ENCODE measurements at places on chromosomes 1 and 21.

DNA sequence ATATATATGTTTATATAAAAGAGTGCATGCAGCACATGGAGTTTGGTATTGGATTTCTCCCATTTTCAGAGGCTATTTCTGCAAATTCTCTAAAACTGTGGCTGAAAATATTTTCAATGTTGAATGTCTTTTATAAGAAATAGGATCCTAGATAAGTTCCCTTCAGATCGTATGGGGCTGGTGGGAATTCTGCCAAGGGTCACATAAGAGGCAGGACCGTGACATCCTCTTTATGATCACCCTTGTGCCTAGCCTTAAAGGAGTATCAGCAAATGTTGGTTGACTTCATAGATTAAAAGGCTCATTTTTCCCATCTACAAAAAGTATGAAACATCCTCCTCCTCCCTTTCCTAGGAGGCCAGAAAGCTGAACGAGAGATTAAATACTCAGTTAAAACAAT, 1.3 kb upstream of the IFNAR2 start:
- DNase-seq, result no peak

DNA sequence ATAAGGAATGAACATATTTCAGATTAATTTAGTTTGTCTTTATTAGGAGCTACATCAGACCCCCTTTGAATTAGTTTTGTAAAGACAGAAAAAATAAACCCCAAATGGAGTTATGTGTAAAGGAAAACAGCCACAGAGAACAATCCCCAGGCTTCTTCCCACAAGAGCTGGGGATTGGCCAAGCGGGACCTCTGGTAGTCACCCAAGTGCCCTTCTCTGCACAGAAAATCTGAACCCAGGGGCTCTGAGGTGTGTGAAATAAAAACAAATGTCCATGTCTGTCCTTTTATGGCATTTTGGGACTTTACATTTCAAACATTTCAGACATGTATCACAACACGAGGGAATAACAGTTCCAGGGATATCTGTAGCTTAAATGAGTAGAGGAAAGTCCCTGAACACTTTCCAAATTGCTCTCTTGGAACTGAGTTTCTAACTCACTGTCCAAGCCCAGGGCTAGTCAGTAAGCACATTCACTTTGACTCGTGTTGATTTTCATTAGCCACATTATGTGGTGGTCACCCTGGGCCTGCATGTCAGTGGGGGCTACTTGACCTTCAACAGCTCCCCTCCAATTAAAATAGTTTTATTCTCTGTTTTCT, 22.5 kb downstream of the DPT start:
- no peak for DNase-seq

GRCh38 chr1:1065265-1065939, 8.7 kb downstream of the RNF223 start:
- DNase-seq, result no peak

DNA sequence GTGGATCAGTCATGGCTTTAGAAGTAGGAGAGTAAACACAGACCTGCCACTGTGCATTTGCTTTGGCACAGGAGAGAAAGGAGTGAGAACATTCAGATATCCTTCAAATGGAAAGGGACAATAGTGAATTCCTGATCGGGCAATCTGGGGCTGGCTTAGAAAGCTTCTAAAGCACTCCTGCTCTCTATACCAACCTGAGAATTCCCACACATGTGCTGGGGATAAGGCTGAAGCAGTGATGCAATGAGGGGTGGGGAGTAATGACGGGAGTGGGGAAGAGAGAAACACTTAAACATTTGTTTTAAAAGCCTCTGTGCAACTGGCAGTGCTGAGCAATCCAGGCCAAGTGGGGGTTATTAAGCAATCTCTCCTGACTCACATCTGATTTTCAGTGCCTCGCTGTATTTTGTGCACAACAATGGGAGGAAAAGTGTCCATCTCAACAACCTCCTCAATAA, 108.8 kb downstream of the KIAA0319L start:
- no peak for DNase-seq

GRCh38 chr1:52033190-52034049, at the start of gene KTI12:
Gene KTI12, minus strand, starts transcription at chr1:52033810. Its CDS starts 49 bp downstream, at chr1:52033761.
- DNase-seq, result peak; percentile 66

GRCh38 chr1:223242971-223243370, 99.9 kb upstream of the TLR5 start:
- DNase-seq, result no peak

- DNase-seq, result no peak
These were observed 14.6 kb downstream of the PTPRF start for GRCh38 chr1:43545339-43545694.

GRCh38 chr1:53309802-53310201, 18.1 kb downstream of the LRP8 start:
- no peak for DNase-seq

GRCh38 chr1:172638885-172639831, 19.7 kb upstream of the FASLG start:
- DNase-seq, result peak; percentile 56

- no peak for DNase-seq
These were observed 30.7 kb downstream of the GRHL3 start for GRCh38 chr1:24349891-24350290.

GRCh38 chr1:56424744-56425493, 154.4 kb downstream of the PLPP3 start:
- DNase-seq, result no peak

DNA sequence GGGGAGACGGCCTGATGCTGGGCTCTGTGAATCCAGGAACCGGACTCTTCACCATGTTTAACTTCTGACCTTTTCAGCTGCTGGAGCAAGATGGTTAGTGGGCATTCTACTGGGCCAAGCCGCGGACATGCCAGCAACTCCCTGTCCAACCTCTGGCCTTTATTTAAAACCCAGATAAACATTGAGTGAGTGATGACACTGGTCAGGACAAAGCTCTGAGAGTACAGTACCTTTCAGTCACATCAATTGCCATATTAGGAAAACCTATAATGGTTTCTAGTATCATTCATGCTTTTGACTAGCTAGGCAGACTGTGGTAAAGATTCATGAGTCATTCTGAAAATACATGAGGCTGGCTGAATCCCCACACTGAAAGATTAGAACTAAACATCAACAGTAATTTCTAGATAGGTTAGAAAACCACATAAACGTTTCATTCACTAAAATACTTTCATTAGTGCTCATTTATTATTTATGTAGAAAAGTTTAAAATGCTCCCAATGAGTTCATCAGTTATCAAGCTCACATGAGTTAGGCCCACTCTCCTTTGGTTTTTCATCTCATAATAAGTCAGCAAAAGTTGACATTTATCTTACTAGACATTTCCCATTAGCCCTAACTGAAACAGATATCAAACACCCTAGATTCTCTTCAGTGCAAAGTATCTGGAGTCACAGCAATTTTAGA, 7.1 kb upstream of the ACTA1 start:
- DNase-seq, result no peak

DNA sequence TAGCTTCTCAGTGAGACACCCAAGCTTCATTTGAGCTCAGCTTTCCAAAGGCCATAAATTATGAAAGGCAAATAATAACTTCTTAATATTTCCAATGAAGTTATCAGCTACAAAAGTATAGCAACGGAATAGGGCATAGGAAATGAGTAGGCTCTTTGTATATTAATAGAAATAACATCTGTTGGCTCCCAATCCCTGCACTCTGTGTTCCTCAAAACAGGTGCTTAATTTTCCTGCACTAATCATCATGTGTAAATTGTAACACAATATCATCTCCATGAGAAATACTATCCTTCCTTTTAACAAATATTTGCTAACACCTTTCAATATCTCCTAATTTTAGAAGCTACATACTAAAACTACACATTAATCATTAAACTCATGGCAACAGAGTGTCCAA, 19.2 kb upstream of the IFI44L start:
- DNase-seq, result no peak

DNA sequence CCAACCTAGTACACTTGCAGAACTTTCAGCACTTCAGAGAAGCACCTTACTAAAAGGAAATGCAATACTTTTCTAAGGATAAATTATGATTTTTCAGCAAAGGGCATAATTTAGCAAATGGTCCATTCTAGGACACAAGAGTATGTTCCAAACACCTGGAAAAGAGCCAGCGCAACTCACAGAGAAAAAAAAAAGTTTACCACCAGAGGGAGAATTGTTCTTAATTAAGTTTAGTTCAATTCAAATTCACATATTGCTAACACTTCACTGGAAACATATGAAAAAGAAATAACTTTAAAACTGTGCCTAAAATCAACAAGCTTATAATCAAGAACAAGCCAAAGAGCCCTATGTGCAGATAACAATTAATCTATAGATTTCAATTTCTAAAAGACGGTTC, 338.1 kb downstream of the SEC16B start:
- no peak for DNase-seq

GRCh38 chr1:183730107-183730724, 74.7 kb upstream of the RGL1 start:
- DNase-seq, result no peak

DNA sequence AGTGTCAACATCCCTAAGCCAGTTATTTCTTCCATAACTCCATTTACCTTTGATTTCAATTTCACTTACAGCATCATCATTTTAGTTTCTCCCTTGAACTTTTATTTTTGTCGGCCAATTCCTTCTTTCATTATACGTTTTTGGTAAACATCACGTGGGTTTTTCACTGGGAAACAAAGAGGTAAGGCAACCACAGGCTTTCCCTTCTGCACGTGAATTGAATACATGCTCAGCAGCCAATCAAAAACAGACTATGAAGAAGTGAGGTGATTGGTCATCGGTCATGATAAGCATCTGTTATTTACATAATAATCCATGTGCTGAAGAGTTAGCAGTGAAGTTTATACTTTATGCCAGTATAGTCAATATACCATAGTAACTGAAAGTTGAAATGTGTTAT, 98.7 kb downstream of the NCAM2 start:
- no peak for DNase-seq

GRCh38 chr1:173628888-173629287, 6.2 kb upstream of the TEX50 start:
- DNase-seq, result no peak

DNA sequence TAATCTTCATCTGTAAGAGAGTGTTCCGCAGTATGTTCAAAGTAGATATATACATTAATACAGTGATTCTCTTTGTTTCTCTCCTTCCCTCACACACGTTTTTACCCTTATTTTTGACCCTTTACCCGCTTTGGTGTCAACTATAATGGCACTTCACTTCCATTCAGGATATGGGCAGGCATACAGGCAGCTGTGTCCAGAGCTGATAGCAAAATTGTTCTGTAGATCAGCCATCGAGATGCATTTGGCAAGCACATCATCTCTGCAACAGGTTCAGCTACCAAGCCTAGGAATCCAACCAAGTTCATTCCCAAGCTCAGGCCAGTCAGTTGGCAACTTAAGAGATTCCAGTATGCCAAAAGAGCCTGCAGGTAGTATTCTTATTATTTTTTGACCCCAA, 74.8 kb downstream of the FNBP1L start:
- DNase-seq, result no peak

DNA sequence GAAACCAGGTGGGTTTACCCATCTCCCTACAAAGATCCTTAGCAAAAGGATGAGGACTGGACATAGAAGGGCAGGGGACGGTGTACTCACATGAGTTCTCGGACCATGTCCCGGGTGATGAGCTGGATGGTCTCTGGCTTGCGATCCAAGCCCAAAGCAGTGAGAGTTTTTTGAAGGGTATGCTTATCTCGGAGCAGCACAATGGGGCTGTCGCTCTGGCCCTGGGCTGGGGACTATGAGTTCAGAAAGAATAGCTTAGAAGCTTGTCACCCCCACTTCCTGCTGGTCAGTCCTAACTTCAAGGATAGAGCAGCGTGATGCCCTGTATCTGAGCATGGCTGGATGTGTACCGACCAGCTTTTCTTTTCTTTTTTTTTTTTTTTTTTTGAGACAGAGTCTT, 9.6 kb downstream of the CFAP45 start:
- no peak for DNase-seq

- DNase-seq, result no peak
These were observed 25.1 kb downstream of the SHCBP1L start for GRCh38 chr1:182927693-182928433.

DNA sequence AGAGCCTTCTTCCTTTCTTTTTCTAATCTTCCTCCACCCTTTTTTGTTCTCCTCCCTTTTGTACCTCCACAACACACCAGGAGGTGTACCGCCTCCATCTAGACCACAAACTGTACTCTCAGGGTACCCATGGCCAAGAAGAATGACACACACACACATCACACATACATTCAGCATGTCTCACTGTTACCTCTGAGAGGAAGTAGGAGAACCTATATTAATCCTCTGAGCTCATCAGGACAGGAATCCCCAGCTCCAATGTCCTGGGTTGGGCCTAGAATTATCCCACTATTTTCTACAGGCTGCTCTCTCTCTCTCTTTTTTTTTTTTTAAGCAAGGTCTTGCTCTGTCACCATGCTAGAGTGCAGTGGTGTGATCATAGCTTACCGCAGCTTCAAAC, 36.7 kb downstream of the ATP2B4 start:
- DNase-seq, result no peak

GRCh38 chr1:218459878-218460711, 115.0 kb downstream of the TGFB2 start:
- DNase-seq, result no peak

- DNase-seq, result no peak
These were observed 59.9 kb downstream of the DNM3 start for GRCh38 chr1:171901245-171901644.

DNA sequence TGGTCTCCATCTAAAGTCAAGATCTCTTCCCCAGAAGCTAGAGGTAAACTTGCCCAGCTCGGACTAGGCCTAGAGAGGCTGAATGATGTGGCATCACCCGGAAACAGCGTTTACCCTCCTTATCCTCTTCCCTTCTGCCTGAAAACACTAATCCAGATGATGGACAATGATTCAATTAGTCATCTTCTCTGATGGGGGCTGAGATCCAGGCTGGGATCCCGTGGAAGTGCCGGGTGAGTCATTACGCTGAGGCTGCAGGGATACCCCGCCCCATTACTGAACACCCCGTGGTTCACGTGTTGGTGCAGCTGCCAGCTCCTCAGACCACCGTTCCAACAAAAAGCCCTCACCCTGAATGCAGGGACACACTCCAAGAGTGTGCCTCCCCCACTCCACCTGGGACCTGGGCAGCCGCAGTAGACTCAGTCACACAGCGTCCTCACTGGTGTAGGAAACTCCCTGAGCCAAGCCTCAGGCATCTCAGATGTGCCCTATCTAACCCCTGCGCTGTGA, 2.0 kb downstream of the S100A6 start:
- DNase-seq, result no peak

DNA sequence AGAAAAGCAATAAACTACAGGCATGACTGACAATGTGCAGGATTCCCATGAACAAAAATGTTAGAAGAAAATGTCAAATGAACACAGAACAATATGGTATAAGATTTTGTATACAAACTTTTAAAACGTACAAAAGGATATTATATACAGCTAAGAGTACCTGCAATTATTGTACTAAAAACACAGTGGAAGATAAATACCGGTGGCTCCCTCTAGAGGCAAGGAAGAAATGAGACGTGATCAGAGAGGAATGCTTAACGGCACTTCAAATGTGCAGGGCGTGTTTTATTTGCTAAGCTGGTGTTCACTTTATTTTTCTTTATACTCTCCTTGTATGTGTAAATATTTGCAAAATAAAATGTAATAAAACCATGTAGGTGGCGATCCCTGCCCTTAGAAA, 191.8 kb upstream of the SAMSN1 start:
- no peak for DNase-seq

- DNase-seq, result no peak
These were observed 31.8 kb downstream of the ZNF644 start for GRCh38 chr1:90989990-90990389.

Measured in stimulated activated CD8-positive, alpha-beta memory T cell treated with anti-CD3 and anti-CD28 coated beads, Interleukin-4, amount 100 ng/mL, for 1 hour (primary cell).